NCI-H1694 (cell line): ENCODE measurements at places on chromosomes 11 and 22.

GRCh38 chr11:27387362-27387761 lies 24.3 kb upstream of the CCDC34 start:
- no peak for DNase-seq

DNA sequence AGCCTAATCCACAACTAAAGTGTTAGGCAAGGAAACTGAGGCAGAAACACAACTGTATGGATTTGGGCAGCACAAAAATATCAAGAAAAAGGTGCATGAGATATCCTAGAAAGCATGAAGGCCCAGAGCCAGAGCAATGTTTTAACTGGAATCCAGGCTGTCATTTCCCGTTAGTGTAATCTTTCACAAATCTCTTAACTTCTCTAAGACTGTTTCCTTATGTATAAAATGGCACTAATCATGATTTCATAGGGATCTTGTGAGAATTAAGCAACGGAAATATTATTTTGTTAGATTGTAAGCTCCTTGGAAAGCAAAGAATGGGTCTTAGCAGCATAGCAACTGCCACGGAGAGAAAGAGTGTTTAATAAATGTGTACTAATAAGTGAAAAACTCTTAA lies 14.7 kb upstream of the SYTL2 start:
- DNase-seq = no peak

DNA sequence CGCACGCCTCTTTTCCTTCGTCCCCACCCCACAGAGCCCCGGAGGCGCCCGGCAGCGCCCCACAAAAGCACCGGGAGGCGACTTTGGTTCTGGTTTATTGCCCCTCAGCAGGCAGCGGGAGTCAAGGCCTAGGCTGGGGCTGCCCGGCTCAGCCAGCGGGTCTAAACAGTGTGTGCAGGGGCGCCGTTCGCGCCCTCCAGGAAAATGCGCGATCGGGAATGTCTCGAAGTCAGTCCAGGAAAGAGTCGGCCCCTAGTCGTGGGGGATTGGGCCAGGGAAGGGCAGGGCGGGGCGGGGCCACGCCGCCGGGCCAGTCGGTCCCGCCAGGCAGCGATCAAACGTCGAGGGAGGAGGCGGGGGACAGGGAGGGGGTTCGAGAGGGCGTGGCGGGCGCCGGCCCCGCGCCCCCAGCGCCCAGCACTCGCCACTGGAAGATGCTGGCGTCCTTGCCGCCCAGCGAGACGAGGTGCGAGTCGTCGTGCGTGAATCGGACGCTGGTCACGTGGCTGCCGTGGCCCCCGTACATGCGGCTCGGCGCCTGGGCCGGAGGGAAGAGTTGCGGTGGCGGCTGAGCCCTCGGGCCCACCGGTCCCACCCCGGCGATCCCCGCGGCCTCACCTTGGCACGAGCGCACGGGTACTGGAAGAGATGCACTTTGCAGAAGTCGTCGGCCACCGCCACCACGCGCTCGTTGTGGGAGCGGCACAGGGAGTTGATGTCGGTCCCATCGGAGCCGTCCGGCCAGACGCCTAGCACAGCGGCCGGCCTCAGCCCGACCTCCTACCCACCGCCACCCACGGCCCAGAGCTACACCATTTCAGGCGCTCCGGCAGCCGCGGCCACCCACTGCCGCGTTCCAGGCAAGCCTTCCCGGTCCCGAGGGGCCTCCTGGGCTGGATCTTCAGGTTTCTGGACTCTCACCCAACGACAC lies 741 bp upstream of the MTA2 start:
- DNase-seq = no peak

- DNase-seq = no peak
Observed at GRCh38 chr22:49097171-49097925, 730.3 kb downstream of the BRD1 start.

GRCh38 chr11:7575841-7576725 lies 62.3 kb downstream of the PPFIBP2 start:
- no peak for DNase-seq

GRCh38 chr11:67504950-67505581 lies at the start of gene PITPNM1:
PITPNM1 (minus strand) TSS chr11:67505363; CDS start chr11:67504180, 1,183 bp downstream.
- no peak for DNase-seq

- DNase-seq = no peak
Observed at GRCh38 chr11:95078526-95078925, 11.1 kb upstream of the ENDOD1 start.

- no peak for DNase-seq
Observed at GRCh38 chr22:23772315-23772648, 367 bp upstream of the MMP11 start.

GRCh38 chr11:131867457-131868257 lies 497.2 kb downstream of the NTM start:
- DNase-seq = no peak

DNA sequence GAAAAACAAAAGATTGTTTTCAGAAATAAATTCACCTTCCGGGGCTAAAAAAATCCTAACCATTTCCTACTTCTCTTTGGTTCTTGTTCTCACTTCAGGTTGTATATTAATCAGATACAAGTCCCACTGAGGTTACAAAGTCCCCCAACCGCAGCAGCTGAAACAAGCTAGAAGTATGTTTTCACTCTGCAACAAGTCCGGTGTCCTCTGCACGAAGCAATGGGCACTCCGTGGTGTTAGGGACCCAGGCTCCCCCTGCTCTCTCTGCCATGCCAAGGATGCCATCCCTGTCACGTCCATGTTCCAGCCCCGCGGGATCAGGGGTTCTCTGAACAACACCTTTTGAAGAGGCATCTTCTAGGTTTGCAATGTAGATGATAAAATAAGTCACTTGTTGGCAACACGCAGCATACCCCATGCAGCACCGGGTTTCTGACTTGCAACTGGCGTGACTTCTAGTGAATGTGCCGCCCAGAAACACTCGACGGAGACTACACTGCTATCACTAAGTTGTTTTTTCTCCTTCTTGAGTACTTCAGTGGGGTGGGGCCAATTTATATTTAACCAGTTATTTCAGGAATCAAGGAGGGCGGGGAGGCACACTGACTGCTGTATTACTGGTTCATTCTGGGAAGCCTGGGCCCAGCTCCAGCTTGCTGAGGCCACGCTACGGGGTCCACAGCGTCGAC lies 25.4 kb upstream of the GSTP1 start:
- DNase-seq = no peak

GRCh38 chr11:74636630-74637184 lies 44.3 kb downstream of the POLD3 start:
- no peak for DNase-seq

DNA sequence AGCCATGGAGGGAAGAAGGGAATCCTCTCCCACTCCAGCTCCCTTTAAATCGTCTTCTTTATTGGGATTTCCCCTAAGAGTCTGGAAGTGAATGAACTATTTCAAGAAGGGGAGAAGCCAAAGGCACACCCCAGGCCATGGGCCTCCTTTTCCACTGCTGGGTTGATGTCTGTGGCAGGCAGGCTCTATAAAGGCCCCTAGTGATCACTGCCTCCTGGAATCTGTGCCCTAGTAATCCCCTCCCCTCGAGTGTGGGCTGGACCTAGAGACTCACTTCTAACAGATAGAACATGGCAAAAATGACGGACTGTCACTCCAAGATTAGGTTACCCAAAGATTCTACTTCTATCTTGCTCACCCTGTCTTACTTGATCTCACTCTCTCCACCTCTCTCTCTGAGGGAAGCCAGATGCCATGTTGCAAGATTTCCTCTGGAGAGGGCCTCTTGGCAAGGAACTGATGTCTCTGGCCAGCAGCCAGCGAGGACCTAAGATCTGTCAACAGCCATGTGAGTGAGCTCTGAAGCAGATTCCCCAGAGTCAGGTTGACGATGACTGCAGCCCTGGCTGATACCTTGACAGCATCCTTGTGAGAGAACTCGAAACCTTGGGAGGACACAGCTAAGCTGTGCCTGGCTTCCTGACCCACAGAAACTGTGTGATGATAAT lies 444.8 kb downstream of the SOX6 start:
- DNase-seq = no peak

DNA sequence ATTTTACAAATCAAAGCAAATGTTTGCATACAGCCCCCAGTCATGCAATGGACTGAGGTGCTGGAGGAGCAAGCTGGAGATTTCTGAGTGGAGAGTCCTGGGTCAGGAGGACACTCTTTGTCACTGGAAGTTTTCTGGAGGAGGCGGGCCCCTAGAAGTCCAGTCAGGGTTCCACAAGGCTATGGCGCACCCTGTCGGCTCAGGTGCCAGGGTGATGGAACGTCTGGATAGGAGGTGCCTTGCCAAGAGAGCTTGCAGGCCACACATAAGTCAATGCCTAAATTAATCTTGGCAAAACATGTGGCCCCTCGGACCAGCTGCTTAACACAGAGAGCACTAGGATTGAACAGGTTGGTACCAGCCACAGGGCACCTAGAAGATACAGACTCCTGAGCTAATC lies 174.7 kb upstream of the CADM1 start:
- DNase-seq = no peak

- no peak for DNase-seq
Observed at GRCh38 chr11:20369826-20370225, 6.3 kb downstream of the HTATIP2 start.

GRCh38 chr11:48025984-48026340 lies 45.6 kb downstream of the PTPRJ start:
- DNase-seq = no peak

GRCh38 chr11:1753229-1753928 lies 3.0 kb upstream of the IFITM10 start:
- no peak for DNase-seq

- no peak for DNase-seq
Observed at GRCh38 chr11:36452236-36452940, 57.7 kb downstream of the TRAF6 start.

DNA sequence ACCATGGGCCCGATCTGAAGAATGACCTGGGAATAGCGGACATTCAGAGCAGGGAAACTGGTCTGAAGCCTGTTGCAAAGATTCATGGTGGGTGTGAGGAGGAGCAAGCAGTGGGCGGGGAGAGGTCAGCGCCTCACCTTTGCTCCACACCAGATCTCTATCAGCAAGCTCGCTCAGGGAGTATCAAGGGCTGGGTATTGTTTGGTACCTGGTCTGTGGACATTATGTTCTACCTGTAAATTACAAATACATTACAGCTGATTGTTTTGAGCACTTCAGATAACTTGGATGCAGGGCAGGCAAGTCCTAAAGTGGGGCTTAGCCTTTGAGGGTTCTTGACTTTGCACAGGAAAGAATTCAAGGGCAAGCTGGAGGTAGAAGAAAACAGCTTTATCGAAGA lies 10.8 kb upstream of the SEC14L4 start:
- DNase-seq = no peak

GRCh38 chr11:16690086-16690485 lies 48.4 kb upstream of the C11orf58 start:
- DNase-seq = no peak

DNA sequence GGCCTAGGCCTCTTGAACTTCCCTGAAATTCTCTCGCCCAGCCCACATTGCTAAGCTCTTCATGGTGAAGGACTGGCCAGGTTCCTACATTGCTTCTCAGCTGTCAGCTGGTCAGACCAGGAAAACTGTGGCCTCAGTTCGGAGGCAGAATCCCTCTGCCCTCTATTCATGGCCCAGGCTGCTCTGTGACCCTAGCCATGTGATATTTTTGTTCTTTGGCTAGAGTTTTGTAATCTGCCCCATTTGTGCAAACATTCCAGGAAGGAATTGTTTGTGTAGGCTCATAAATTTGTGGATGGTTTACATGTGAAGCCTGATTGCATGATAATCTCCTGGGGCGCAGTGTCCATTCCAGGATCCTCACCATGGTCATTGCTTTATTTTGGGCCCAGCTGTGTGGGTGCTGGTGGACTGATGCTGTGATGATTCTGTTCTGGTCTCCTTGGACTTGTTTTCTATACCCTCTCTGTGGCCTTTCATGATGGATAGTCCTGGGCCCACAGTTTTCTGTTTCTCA lies 149.1 kb upstream of the E2F8 start:
- DNase-seq = no peak

DNA sequence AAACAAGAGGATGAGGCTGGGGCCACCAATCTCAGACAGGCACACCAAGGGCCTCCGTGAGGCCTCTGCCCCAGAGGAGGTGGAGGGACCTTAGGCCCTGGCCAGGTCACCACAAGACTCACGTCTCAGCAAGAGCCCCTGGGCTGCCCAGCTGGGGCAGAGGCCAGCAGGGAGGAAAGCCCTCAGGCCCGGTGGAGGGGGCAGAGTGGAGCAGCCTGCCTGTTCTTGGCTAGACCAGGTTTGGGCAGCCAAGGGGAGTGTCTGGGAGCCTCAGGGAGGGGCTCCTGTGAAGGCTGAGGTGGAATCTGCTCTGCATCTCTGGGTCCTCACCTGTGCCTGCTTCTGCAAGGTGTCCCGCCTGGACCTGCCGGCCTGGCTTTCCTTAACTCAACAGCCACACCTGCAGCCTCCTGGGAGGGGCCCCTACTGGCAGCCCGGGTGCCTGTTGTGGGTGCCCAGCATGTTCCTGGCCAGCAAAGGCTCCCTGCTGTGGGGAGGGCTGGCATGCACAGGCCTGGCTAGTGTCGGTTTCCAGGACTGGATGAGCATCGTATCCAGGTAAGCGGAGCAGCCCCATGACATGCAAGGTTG lies 11.9 kb downstream of the TTLL12 start:
- no peak for DNase-seq

DNA sequence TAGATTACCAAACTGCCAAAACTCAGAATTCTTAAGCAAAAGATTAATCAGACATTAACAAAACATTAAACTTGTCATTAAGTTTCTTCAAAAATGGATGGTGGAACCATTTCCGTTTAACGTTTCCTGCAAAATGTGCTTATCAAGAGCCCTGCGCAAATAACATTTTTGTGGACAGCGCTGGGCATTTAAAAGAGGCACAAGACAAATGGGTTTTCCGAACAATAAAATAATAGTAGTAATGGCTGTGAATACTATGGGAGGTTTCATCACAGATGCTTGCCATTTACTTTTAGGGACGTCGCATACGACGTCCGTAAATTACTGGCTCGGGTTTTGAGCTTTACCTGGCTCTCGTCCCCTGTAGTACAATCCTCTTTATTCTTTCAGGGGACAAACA lies 1.1 kb downstream of the NPAT start:
- no peak for DNase-seq

GRCh38 chr22:38164551-38164918 lies 17.1 kb downstream of the PLA2G6 start:
- DNase-seq = no peak

DNA sequence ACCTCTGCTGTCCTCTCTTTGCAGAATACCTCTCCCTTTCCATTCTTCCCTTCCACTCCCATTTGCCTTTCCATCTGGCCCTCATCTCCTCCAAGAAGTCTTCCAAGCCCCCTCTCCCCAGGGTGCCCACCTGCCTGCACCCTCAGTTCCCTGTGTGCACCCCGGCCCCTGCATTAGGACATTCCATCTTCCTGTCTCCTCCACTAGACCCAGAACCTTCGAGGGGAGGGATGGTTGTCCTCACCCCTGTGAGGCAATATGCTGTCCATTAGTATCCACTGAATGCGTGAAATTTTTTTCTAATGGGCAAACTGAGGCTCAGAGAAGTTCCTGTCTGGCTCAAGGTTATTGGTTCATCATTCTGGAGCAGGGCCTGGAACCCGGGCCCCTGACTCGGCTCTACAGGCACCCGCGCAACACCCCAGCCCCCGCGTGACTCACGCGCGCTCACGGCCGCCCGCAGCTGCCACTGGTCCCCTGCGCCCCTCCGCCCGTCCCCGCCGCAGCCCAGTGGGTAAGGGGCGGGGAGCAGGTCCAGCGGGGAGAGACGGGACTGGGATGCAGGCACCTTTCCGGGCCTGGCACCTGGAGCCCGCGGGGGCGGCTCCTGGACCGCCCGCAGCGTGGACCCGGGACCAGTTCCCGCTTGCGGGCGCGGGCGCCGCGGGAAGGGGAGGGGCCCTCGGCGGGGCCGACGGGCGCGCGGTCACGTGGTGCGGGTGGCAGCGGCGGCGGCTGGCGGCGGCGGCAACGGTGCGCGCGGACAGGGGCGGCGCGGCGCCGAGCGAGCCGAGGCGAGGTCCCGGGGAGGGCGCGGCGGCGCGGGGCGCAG lies 7.0 kb downstream of the SEPTIN3 start:
- no peak for DNase-seq

GRCh38 chr11:25988178-25988577 lies 343.8 kb upstream of the ANO3 start:
- no peak for DNase-seq
